ENCODE measurements at places on chromosomes 5 and 9.

DNA sequence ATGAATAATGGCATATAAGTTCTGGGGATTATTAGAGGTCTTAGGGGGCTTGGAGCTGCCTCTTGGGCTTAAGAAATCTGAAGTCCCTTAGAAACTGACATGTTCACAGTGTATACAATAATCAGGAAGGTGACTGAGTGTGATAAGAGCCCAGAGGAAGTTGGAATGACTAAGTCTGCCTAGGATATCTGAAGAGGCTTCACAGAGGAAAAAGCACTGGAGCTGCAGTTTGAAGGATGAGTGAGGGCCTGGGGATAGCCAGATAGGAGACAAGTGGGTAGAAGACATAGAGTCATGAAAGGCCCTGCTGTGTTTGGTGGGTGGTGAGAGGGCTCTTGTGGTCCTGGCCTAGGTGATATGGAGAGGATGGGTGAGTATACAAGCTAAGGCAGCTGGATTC, 8.8 kb downstream of the NEUROG1 start:
- DNase-seq = no peak

DNA sequence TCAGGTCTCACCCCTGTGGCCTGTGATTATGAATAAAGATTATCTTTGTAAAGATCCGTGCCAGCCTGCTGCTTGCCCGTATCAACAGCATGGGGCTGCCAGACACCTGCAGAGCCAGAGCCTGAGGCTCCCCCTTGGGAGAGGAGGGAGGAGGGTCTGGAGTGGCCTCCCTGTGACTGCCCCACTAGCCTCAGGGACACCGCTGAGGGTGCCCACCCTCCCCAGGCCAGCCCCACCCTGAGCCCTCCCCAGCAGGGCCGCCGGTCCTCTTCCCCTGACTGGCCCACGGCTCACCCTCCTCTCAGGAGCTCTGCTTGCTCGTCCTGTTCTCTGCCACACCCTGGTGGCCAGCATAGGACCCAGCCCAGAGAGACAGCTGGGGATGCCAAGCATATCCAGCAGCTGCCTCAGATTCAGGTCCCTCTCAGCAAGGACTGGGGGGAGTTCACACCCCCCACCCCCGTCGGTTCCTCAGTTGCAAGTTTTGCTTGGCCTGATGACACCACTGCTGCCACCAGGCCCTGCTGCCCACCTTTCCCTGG, 1.9 kb downstream of the SSNA1 start:
- DNase-seq = no peak

DNA sequence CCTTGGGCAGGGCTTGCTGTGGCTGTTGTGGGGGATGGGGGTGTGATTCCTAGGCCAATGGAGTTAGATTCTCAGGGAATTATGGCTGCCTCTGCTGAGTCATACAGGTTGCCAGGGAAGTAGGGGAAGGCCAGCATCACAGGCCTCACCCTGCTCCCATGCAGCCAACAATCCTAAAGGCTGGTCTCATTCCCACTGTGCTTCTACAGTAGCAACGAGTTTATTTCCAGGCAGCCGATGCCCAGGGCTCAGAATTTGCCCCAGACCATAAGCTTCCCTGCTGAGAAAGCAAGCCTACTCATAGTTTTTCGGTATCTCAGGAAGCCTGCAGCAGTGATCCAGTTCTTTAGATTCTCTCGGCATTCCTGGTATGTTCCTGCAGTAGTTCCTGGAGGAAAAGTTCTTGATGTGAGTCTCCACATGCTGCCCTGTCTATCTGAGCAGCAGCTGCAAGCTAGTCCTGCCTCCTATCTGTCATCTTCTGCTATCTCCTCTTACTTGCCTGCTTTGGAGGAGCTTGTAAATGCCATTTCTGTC, 59.3 kb upstream of the SELENOP start:
- no peak for DNase-seq

GRCh38 chr5:42250-42649, 49.7 kb upstream of the PLEKHG4B start:
- no peak for DNase-seq

- DNase-seq = no peak
These were observed 47.5 kb downstream of the ADRB2 start for GRCh38 chr5:148873690-148874485.

- no peak for DNase-seq
These were observed 163.4 kb downstream of the FER start for GRCh38 chr5:108911055-108911454.

DNA sequence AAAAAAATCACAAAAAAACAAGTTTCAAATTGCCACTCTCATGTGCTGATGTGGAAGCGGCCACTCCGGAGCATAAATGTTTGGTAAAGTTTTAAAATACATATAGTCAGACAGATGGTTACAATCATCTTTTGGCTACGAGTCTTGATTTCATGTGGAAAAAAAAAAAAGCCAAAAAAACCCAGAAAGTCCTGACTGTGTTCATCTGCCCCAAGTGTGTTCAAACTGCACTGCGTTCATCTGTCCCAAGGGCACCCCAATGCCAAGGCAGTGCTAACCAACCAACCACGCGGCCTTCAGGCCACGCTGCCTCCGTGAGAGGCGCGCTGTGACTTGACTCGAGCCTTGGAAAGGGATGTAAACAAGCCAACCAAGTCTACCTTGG, 127.1 kb downstream of the MYO10 start:
- DNase-seq = no peak

GRCh38 chr5:160390787-160391696, 8.8 kb downstream of the FAM200C start:
- no peak for DNase-seq

GRCh38 chr5:93654676-93655075, 71.7 kb downstream of the NR2F1 start:
- no peak for DNase-seq

- no peak for DNase-seq
These were observed 13.3 kb upstream of the WHRN start for GRCh38 chr9:114518599-114519022.

- no peak for DNase-seq
These were observed 48.6 kb upstream of the PTPRD start for GRCh38 chr9:10661376-10661775.

DNA sequence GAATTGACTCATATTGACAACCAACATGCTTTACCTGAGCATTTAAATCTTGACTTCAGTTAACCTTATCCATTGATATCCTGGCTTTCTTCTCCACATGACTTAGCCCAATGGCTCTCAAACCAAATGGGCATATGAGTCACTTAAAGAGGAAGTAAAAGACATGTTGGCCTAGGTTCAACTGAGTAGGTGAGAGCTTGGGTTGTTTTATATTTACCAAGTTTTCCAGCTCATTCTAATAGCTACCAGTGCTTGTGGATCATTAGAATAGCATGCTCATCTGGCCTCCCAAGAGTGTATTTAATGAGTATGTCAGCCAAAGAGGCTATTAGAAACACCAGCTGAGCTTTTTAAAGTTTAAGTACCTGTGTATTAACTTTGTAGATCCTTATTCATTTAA, 1049.0 kb downstream of the PTPRD start:
- no peak for DNase-seq

GRCh38 chr5:169280696-169281095, 20.2 kb downstream of the SLIT3 start:
- no peak for DNase-seq
